ENCODE measurements at places on chromosomes 5 and 9.

DNA sequence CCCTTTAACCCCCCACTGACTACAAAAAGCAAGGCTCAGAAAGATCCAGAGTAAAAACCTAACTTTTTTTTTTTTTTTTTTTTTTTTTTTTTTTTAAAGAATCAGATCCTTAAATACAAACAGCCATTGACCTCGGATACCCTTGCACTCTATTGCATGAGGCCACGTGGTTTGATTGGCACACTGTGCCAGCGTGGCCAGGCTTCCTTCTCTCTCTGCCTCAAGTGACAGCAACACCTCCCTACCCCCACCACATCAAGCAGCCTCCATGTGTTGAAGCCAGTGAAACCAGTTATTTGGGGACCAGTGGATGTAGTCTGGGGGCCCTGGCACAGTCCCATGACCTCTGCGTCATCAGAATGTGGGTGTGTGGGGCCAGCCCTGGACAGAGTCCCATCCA is 71.4 kb downstream of the OTULIN start:
- no peak for DNase-seq

DNA sequence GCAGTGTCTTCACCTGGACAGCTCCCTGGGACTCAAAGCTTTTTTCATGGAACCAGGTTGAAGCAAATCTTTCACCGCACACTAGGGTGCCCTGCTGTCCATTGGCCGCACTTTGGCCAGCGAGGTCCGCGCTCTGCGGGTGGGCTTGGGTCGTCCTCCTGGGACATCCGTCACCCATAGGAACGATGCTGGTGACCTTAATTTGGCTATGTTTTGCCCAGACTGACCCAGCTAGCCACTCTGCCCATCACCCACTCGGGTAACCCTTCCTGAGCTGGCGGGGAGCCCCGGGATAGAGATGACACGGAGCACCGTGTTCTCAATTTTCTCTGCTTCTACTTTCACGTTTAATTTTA is 25.9 kb downstream of the ZDHHC11B start:
- no peak for DNase-seq

DNA sequence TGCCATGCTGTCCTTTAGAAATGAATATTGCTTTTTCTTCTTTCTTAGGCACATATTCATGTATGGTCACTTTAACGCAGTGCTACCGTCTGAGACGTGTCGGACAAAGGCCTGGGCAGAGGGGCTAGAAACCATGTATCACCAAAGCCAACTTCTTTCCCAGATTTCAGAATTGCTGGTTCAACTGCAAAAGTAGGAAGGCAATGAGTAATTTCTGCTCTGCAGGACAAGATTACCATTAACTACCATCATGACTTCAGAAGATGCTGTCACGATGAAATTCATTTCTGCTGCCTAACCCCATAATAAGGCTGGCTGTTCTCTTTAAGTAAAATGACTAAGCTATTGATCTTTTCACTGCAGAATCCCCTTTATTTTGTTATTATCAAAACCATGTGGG is 306.7 kb downstream of the PDE4D start:
- no peak for DNase-seq

GRCh38 chr5:137712139-137712667 is 23.7 kb downstream of the KLHL3 start:
- no peak for DNase-seq

DNA sequence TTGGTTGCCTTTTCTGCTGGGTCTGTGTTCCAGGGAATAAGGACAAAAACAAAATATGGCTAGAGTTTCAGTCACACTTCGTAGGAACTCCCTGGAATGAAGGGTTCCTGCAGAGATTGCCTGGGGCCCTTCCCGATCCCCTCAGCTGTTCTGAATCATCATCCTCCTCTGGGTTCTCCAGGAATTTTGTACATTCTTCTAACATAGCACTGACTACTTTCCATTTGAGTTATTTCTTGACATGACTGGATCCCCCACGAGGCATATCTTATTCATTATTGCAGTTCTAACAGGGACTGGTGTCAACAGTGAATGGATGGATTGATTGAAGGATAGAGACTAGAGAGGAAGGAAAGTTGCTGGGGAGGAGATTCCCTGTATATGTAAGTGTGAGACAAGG is 49.2 kb upstream of the TNC start:
- no peak for DNase-seq

- no peak for DNase-seq
Observed at GRCh38 chr9:22992780-22993179, 546.2 kb downstream of the DMRTA1 start.

DNA sequence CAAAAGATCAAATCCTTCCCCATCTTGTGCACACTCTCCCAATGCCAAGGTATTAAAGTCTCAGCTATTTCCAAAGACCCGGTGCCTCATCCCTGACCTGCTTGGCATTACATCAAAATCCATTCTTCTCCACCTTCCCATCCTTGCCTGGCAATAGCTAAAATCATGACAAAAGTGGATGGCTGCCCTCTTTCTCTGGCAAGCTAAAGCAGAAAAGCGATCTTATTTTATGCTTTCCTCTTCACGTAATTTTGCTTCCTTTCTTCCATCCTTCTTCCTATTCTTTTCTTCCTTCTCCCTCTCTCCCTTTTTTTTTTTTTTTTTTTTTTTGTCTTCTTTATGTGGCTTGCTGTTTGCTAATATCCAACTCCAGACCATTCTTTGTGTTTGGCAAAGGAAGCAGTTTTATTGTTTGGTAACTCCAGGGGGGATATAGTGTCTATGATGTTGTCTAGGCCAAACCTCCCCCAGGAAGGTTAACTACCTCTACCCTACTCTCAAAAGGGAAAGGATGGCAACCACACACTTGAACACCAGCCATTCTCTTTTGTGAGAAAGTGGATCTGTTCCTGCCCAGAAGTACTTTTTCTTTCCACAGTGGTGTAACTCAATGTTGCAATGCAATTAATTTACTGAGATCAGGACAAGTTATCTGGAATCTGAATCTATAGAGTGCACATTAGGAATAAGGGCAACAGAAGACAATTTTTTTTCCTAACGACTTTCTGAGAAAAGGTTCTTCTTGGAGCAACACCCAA is 120.9 kb upstream of the TMEM161B start:
- no peak for DNase-seq

DNA sequence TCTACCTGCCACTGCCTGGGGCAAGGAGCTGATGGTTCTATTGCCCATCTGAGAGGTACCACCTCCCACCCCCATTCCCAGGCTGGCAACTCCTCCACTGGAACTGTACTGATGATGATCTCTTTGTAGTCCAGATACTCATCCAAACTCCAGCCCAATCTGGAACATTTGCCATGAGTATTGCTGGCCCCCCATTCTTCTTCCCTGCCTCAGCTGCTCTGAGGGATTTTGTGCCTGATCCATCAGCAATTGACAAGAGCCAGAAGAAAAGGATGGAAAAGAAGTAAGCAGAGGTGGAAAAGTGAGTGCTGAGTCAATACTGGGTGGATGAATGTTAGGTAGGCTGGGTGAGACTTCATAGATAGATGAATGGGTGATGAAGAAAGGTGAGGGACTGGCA is 101.2 kb downstream of the NMUR2 start:
- no peak for DNase-seq

All from stimulated activated CD4-positive, alpha-beta T cell treated with anti-CD3 and anti-CD28 coated beads, Interleukin-2, amount 100 ng/mL, for 48 hours (primary cell).